ENCODE measurements at places on chromosomes 11 and 22.
A peak's percentile ranks its signal among the peaks of the same experiment; 100 is the strongest.

DNA sequence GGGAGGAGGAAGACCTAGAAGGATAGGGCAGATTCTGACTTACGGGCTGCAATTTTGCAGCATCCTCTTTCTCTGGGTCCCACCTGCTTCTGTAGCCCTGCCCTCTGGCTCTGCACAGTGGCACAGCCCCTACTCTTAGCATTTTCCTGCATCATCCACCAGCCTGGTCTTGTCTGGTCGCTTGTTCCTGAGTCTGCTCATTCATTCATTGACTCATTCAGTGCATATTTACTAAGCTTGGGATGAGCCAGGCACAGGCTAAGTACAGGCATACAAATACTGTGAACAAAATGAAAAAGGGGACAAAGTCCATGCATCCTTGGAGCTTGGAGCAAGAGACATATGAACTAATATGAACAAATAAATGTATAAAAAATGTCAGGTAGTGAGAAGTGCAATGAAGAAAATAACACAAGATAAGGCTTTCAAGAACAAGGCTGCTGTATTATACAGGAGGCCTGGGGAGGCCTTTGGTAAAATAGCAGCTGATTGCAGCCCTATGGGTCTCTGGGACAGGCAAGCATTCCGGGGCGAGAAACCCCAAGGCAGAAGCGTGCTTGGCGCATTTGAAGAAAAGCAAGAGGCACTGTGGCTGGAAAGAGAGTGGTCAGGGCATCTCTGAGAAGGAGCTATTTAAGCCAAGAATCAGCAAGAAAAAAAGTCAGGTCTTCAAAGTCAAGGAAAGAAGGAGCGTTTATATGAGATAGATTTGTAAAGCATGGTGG lies 108.0 kb upstream of the ALX4 start:
- DNase-seq = no peak

- DNase-seq = peak; percentile 76
Measured at GRCh38 chr11:112320668-112321067, 60.0 kb upstream of the PLET1 start.

DNA sequence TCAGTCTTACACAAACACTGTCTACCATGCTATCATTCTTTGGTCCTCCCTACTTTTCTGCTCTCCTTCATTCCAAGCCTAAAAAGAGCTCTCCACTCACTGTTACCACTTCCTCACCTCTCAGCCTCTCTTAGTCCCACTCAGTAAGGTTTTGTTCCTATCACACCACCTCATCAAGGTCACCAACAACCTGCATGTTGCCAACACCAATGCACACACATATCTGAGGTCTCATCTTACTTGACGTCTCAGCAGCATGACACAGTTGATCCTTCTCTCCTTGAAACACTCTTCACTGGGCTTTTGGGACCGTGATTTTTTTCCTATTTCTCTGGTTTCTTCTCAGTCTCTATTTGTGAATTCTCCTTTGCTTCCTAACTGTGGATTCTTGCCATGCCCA lies 8.1 kb downstream of the PISD start:
- no peak for DNase-seq

GRCh38 chr11:124884340-124884739 lies 13.3 kb downstream of the ROBO4 start:
- no peak for DNase-seq

DNA sequence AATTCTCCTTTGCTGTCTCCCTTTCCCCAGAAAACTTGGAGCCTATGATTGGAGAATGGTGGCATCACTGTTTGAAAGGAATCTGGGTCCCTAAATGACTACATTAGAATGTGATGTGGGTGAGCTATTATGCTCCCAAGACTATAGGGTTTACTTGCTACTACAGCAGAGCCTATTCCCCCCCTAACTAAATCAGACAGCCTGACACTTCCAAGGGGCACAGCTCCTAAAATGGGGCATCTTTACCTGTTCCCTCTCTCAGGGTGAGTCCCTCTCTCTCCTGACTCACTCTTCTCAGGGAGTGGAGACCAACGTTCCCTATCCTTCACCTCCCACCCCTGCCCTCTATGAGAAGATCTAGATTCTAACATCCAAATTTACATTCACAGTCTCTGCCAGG lies 775 bp upstream of the ISX start:
- DNase-seq = no peak

DNA sequence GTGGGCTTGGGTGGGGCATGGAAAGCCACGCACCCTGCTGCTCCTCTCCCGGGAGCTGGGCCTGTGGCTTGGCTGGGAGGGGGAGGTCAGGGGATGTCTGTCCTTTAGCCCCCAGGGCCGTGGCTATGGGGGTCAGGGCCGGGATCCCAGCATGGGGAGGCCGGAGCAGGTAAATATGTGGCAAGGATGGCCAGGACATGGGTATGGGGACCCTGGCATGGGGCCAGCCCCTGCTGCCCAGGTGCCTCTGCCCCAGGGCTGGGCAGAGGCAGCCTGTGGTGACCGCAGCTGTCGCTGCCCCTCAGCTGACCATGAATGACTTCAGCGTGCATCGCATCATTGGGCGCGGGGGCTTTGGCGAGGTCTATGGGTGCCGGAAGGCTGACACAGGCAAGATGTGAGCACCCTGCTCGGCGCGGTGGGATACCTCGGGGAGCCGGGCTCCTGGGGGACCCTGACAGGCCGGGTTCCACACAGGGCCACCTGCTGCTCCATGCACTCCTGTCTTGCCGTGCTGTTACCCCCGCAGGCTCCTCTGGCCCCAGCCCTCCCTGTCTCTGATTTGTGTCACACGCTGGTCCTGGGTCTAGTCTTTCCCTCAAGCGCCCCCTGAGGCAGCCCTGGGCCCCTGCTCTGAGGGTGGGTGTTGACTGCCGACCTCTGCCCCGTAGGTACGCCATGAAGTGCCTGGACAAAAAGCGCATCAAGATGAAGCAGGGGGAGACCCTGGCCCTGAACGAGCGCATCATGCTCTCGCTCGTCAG lies 8.1 kb upstream of the ANKRD13D start:
- no peak for DNase-seq

DNA sequence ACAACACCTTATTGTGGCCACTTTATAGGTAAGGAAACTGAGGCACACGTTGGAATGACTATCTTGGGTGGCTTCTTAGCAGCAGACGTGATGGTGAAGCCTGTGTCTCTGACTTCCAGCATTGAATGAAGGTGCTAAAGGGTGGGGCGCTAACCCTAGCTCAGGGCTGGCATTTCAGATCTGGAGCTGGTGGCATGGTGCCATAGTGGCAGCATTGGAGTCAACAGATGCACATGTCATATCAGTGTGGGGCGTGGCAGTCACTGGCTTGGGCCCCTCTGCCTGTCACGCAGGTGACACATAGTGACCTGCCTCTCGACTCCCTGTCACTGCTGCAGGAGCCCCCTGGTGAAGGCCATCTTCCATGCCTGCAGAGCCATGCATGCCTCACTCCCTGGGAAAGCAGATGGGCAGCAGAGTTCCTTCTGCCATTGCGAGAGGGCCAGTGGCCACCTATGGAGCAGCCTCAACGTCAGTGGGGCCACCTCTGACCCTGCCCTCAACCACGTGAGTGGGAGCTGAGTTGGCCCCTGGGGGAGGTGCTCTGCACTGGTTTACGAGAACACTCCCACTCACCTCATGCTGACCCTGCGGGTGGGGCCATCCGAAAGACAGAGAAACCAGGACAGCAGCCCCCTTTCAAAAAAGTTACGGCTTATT lies 14.8 kb downstream of the SHISA8 start:
- no peak for DNase-seq

- no peak for DNase-seq
Measured at GRCh38 chr22:18965526-18966421, 29.7 kb upstream of the PRODH start.

DNA sequence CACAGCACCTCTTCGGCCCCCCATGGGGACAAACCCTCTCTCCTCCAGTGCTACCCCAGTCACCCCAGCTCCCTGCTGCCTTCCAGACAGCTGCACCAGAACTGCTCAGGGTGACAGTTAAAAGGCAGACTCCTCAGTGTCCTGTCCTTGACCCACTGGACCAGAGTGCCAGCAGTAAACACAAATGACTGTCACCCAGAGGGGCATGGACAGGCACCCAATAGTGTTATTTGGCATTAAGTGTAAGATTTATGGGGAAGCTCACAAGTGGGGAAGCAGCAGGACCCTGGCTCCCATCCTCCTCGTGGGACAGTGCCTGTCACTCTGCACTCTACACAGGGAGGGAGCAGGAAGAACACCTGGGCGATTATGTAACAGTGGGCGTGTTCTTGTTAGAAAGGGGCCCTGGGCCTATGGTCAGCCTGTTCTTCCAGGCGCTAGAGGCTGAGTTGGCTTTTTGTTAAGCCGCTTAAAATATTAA lies 5.0 kb downstream of the RPS19BP1 start:
- no peak for DNase-seq

DNA sequence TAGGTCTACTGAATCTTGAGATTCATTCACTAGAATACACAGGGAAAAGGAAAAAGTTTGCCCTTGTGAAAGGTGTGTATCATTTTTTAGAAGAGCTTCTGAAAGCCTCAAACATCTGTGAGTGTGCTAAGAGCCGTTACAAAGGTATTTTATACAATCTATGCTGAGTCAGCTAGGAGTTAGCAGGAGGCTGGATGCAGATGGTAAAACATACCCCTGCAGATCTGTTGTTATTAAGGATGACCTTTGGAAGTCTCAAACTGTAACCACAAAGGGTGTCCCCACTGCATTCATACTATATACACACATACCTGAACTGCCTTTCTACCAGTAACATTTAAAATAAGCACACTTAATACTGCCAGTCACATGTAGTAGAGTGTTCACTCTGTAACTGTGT lies 8.4 kb upstream of the C11orf91 start:
- DNase-seq = no peak

DNA sequence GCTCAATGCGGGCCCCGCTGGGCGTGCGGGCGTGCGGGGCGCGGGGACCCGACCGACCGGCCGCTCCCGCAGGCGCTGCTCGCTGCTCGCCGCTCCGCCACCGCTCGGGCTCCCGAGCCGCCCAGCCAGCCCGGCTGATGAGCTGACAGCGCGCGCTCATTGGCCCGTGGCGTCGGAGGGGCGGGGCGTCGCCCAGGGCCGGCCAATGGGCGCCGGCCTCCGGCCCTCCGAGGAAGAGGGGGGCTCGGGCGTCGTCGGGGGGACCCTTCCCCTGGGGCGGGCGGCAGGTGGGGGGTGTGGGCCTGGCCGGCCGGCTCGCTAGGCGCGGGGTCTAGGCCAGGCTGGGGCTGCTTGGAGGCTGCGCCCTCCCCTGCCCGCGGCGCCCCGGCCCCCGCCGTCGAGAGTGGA lies at the start of gene SCUBE1:
TSS of gene SCUBE1 (minus strand) at position 111 of the 408 bp plus-strand sequence. CDS start 111 bp downstream, outside the sequence.
- DNase-seq = no peak

DNA sequence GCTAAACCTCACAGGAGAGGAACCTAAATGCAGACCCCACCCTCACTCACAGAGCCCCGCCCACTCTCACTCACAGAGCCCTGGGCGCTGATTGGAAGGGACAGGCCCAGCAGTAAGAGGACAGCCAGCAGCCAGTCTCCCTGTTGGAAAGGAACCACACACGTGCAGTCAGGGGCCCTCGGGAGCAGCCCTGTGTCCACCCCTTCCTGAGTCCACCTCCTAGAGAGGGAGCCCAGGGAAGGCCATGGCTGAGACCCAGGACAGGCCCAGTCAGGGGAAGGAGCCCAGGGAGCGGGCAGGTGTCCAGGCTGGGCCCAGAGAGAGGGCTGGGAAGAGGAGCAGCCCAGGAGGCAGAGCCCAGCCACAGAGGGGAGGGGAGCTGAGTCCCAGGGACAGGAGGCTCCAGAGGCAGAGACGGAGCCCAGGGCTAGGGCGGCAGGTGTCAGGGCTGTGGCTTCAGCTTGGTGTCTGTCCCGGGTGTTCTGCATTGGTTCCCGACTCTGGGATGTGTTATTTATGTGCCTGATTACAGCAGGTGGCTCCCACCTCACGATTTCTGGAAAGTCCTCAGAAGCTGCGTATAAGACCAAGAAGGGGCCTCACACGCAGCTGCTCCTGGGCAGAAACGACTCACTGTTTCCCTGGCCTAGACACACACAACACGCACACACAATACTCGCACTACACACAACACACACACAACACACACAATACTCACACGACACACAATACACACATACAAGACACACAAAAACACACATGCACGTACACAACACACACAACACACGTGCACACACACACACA lies 9.0 kb upstream of the APOBEC3H start:
- DNase-seq = no peak

GRCh38 chr11:113305440-113306336 lies 8.7 kb upstream of the TTC12 start:
- peak; percentile 18 for DNase-seq

GRCh38 chr22:40487663-40488249 lies 117.4 kb downstream of the SGSM3 start:
- DNase-seq = no peak

- peak; percentile 75 for DNase-seq
Measured at GRCh38 chr11:696955-697491, 1.4 kb downstream of the TMEM80 start.

DNA sequence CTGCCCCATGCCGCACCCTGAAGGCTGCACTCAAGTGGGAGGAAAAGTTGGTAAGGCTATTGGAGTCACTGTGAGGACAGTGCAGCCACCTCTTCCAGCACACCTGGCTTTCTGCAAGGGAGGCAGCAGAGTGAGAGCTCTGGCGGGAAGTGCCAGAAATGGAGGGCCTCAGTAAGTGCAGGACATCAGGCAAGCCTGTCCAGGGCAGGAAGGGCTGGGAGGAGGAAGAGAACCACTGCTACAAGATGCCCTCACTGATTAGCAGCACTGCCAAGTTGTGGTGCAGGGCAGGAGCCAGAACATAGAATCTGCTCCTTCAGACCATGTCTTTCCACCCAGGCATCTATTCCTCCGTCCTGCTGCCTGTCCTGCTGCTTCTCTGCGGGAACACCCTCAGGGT lies 61.2 kb upstream of the CLTCL1 start:
- DNase-seq = no peak

DNA sequence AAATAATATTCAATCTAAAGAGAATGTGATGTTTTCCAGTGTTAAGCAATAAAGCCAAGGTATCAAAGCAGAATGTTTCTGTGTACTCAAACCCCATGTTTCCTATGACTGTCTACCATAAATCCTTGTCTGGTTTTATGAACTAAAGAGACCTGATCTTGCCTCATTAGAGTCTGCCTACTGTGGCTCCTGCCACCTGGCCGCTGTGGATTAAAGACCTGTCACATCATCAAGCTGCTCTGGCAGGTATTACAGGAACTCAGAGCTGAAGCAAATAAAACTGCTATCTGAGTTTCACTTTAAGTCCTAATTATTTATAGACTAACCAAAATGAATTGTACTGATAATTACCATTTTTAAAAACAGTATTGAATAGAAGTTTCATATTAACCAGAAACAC lies 207.8 kb upstream of the CCDC90B start:
- no peak for DNase-seq

- no peak for DNase-seq
Measured at GRCh38 chr11:32891657-32892354, 805 bp upstream of the QSER1 start.

- DNase-seq = no peak
Measured at GRCh38 chr22:38871360-38872171, 450 bp downstream of the CBX6 start.

GRCh38 chr11:68593441-68593840 lies 90.9 kb upstream of the GAL start:
- DNase-seq = no peak

- DNase-seq = no peak
Measured at GRCh38 chr22:47654922-47655491, 892.6 kb downstream of the TBC1D22A start.

- DNase-seq = no peak
Measured at GRCh38 chr11:65446446-65447277, 24.1 kb downstream of the NEAT1 start.

GRCh38 chr11:14656536-14657457 lies 13.2 kb downstream of the PDE3B start:
- DNase-seq = no peak

- no peak for DNase-seq
Measured at GRCh38 chr11:100163471-100163870, 523.6 kb upstream of the ARHGAP42 start.

GRCh38 chr11:95337972-95338429 lies 107.0 kb upstream of the SESN3 start:
- no peak for DNase-seq

All from astrocyte of the cerebellum (primary cell).